ENCODE measurements at places on chromosomes 1 and 21.
A peak's percentile ranks its signal among the peaks of the same experiment; 100 is the strongest.

- no peak for DNase-seq
These were observed 100.3 kb downstream of the ARHGEF10L start for GRCh38 chr1:17639703-17640340.

DNA sequence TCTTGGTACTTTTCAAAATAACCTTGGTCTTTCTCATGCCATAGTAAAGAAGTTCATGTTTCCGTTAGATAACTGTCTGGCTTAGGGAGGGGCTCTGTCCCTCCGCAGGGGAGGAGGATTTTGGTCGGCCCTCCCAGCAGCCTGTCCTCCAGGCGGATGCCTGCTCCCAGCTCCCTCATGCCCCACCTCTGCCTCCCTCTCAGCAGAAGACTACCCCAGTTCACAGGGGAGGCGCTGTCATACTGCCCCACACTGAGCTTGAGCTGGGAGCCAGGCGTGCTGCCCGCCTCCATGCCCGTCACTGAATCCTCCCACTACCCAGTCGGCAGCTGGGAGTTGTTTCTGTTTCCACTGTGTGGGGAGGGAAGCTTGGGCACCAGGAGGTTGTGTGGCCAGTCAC, 127.3 kb downstream of the CAMTA1 start:
- peak; percentile 47 for DNase-seq

DNA sequence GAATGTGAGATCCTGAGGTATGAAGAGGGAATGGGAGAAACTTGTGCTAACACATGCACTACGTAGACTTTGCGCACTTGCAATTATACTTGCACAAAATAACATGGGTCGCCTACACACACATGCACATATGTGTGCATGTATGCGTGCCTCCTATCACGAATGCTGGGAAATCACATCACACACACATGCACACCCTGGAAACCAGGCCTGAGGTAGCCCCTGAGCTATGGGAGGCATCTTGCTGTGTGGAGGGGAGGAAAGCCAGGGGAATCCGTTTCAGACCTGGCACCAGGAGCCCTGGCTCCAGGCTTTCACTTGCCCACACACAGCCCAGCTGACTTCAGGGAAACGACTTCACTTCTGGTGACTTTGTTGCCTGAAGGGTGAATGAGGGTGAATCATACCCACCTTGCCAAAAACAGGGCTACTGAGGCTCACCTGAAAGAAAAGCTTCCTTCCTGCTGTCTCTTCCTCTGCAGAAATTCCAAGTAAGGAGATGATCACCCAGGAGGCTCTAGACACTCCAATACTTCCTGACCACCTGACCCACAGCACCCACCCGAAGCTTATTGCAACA, 136.0 kb upstream of the NGF start:
- DNase-seq: no peak

GRCh38 chr1:235504122-235504493, at the start of gene B3GALNT2:
TSS of gene B3GALNT2 (minus strand) at chr1:235504452. CDS start at chr1:235504252, 200 bp downstream.
- DNase-seq: no peak

GRCh38 chr1:150596976-150597375, 17.6 kb upstream of the MCL1 start:
- DNase-seq: no peak

DNA sequence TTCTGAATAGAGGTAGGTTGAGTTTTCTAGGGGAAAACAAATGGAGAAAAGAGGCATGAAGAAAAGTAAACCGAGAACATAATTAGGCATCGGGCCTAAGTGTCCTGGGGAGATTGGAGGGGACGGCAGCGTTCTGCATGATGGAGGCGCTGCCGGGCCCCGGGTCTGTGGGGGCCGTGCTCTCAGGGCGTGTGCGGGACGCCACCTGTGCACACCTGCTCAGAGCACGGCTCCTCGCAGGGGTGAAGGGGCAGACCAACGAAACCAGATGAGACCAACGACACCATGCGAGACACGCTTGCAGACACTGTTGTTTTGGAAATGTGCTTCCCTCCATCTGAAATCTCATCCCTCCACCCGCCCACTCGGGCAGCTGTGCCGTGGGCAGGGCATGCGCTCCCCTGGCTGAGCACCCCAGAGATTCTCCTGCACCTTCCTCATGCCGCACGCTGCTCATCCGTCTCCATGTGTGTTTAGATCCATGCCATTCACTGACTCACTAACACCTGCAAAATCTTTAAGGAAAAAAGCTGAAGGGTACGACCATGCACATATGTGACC, 28.2 kb upstream of the TRAPPC10 start:
- no peak for DNase-seq

DNA sequence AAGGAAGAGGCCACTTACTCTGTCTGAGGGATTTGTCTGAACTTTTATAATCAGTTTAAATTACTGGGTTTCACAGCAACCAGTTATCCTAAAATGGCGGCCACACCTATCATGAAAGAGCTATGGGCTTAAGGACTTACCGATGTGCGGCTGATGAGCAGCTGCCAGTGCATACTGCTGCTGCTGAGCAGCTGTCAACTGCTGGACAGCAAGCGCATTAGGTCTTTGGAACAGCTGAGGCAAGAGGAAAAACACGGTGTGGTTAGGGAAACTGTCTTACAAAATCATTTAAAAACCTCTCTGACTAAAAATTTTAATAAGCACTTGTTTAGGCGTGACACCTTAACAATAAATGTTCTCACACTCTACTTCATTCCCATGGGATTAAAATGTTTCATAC, 72.6 kb upstream of the SDC3 start:
- DNase-seq: no peak

DNA sequence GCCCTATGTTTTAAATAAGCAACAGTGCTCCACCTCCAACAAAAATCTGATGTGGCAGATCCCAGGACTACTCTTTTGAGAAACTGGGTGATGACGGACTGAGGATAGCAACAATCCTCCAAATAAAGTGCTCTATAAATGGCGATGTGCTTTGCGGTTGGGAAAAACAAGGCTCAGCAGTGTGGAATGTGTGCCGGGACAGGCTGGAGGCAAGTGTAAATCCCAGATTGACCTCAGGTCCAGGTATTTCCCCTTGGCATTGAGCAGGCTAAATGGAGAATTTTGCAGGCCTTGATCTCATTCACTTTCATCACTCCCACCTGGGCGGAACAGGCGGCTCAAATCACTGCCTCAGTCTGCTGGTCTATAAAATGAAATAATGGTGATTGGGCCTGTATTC, 35.1 kb downstream of the LRRC42 start:
- no peak for DNase-seq

DNA sequence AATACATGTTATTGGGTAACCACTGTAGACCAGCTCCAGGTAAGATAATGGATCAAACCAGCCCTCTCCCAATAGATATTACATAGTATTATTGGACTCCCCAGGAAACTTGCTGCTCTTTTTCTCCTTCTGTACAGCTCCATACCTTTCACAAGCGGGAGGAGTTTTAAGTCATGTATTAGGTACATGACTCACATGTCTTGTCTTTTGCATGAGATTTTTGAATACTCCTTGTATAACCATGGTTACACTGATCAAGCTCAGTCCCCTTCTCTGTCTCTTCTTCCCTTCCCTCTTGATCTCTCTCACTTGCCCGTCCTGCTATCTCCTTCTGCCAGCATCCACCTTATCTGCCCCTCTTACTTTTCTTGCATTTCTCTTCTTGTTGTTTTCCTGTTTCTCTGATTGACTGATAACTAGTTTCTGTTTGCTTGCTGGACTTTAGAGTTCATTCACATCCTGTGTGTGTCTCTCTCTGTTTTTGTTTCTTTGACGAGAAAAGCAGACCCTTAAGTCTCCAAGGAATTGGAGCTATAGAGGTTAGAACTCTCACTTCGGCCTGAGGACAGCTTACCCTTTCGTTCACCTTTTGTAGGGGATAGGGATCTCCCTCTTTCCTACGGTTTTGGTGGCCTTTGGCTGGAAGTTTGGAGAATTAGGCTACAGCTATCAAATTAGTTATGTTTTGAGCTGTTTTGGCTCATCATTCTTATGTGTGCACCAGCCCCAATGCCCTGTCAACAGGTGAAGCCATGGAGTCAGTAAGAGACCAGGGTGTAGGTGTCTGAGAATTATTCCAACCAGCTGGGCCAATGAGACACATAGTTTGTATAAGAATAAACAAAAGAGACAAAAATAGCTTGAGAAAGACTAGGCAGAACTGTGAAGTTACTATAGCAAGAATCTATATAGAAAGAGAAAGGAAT, 49.0 kb upstream of the ASB17 start:
- no peak for DNase-seq

- DNase-seq: no peak
These were observed 44.1 kb downstream of the SLC5A9 start for GRCh38 chr1:48266576-48266975.

DNA sequence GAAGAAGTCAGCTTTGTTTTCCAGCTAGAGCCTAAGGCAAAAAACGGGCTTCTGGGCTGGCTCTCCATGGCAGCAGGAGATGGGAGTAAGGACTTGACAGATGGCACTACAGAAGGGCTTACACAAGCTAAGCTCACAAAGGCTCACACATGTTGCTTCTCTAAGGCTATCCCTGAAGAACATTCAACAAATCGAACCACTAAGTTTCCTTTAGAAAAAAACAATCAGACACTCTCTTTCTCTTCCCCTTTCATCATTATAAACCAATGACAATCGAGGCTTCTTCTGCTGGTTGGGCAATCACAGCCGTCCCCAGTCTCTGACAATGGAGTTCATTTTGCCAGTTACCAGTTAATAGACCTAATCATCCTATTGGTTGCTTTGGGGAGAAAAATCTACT, 40.5 kb downstream of the TRIT1 start:
- no peak for DNase-seq

- DNase-seq: peak; percentile 14
These were observed 60.0 kb upstream of the FGGY start for GRCh38 chr1:59236721-59237545.

- DNase-seq: no peak
These were observed 8.9 kb upstream of the LCE5A start for GRCh38 chr1:152501704-152502103.

DNA sequence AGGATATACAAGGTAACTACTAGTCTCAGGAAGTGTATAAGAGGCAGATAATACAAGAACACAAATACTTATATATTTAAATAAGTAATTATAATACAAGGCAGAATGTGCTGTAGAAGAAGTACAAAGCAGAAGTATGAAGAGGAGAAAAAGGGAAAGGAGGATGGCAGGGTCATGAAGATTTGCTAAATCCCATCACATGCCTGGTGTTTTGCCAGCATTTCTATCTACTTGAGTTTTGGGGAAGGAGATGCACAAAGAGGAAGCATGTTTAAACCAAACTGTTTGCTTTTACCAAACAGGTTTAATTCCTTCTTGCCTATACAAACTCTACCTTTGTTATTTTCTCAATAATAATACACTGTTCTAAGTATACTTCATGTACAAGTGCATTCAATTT, 60.9 kb upstream of the PODN start:
- no peak for DNase-seq

GRCh38 chr1:56811331-56811730, 7.9 kb downstream of the FYB2 start:
- no peak for DNase-seq

DNA sequence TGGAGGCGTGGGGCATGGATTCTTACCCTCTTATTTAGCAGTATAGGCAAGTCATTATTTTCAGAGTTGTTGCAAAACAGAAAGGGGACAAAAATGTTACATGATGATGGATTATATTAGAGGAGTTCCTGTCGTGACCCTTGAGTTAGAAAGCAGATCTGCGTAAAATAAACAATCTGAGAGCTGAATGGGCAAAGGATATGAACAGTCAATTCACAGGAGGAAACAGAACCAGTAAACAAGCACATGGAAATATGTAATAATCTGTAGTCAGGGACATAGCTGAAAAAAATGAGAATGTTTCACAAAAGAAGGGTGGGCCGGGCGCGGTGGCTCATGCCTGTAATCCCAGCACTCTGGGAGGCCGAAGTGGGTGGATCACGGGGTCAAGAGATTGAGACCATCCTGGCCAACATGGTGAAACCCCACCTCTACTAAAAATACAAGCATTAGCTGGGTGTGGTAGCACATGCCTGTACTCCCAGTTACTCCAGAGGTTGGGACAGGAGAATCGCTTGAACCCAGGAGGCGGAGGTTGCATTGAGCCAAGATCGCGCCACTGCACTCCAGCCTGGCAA, 20.9 kb downstream of the RCAN1 start:
- peak; percentile 10 for DNase-seq

DNA sequence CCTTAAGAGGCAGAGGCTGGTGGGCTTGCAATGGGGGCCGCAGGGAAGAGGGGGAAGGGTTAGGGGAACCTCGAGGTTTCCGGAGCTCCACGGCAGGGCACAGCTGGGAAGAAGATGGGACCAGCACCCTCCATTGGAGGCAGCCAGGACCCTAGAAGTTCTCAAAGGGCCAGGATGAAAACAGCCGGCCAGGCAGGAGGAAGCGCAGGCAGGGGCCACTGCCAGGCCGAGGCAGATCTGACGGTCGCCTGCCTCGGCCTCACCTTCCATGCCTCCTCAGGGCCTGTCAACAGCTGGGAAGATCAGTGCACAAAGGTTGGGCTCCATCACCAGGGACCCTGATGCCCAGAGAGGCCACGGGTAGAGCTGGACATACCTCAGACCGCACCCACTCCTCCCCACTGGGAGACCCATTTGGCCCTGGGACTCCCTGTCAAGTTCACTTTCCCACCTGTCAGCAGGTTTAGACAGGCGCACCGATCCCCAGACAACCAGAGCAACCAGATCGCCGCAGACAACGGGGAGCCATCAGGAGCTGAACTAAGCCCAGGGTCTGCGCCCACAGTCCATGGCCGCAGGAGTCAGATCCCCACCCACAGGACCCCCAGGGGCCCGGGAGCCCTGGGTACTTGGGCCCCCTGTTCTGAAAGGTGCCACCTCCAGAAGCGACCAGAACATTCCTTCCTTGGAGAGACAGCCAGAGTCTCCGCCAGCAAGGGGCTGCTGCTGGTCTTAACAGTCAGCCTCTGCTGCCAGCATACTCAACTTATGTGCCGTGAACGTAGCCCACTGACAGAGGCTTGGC, 2.2 kb downstream of the SLC19A1 start:
- no peak for DNase-seq
